ENCODE measurements at places on chromosomes 12 and 14. TPM values are rescaled to one million over a fixed set of nuclear protein-coding genes. Genes with fewer than 3 reads are reported as not detected.

GRCh38 chr12:127162902-127163301 lies 1104.1 kb upstream of the TMEM132C start:
- H3K4me1 ChIP-seq: no peaks in the 10 kb centered on the region
- DNase-seq: no peak
- no peak overlapping the region for H3K4me3 ChIP-seq
- no peaks in the 10 kb centered on the region for H3K36me3 ChIP-seq
- no peak overlapping the region for H3K27ac ChIP-seq

MAP1LC3B2 gene
- total RNA-seq: not detected

DNA sequence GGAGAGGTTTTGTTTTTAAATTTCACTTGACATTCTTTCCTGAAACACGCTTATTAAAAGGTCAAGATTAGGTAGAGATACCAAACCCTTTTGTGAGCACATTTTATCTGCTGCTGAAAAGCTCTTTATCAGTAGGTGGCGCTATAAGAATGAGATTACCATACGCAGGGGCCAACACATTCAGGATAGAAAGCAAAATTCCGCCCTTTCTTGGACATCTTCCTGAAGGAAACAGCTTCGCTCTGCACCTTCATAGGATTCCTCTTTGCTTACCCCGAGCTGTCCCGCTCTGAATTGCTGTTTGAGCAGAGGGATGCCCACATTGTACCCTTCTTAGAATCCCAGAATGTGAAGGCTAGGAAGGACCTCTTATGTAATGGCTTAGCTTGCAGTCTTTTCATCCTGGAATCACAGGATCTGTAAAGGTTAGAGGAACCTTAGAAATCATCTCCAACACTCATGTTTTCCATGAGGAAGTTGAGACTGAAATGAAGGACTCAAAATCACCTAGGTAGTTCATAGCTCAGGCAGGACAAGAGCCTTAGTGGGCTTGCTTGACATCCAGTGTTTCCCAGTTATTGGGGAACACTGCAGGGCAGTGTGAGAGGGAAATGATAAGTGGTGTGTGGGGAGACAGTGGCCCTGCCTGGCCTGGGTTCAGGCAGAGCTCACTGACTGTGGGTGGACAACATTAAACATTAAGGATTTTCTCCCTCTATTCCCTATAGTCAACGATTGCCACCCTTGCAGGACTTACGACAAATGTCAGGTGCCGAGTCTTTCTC lies 38.7 kb upstream of the CRY1 start:
- no peak overlapping the region for H3K27ac ChIP-seq
- no peak overlapping the region for H3K4me3 ChIP-seq
- DNase-seq: no peak
- no peaks in the 10 kb centered on the region for H3K36me3 ChIP-seq
- H3K27me3 ChIP-seq: no peaks in the 10 kb centered on the region
- no peaks in the 10 kb centered on the region for H3K4me1 ChIP-seq

DNA sequence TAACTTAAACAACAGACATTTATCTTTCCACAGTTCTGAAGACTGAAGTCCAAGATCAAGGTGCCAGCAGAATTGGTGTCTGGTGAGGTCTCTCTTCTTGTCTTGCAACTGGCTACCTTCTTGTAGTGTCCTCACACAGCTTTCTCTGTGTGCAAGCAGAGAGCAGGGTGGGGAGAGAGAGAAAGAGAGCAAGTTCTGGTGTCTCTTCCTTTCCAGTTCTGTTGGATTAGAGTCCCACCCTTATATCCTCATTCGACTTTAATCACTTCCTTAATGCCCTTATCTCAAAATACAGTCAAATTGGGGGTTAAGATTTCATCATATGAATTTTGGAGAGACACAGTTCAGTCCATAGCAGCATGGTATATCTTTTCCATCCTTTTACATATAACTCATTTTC lies 40.8 kb downstream of the DYRK2 start:
- H3K27me3 ChIP-seq: no peaks in the 10 kb centered on the region
- DNase-seq: no peak
- no peaks in the 10 kb centered on the region for H3K4me1 ChIP-seq
- H3K27ac ChIP-seq: no peak overlapping the region

LRP1-AS gene
- total RNA-seq: not detected

DNA sequence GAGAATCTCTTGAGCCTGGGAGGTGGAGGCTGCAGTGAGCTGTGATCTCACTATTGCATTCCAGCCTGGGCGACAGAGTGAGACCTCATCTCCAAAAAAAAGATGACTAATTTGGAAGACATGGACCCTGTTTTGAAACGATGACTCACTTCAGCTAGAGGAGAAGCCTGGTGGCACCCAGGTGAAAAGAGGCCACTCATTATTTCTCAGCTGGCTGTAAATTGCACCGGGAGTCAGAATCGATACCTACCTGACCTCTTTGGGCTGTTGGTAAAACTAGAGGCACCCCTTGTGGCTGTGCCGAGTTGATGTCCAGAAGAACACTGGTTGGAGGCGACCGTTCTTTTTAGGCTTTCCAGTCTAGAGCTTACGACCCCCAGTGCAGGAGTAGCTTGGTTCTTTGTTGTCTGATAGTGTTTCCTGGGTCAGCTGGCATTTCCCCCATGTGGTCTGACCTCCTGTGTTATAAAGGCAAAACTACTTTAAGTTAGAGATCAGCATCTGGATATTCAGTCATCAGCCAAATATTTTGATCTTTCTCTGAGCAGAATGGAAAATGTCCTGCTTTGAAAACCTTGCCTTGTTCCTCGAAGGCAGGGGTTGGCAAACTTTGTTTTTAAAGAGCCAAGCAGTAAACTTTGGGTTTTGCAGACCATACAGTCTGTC lies 93.2 kb downstream of the CHST11 start:
- DNase-seq: no peak
- no peak overlapping the region for H3K4me3 ChIP-seq
- H3K27ac ChIP-seq: no peak overlapping the region
- H3K4me1 ChIP-seq: no peaks in the 10 kb centered on the region
- H3K36me3 ChIP-seq: no peaks in the 10 kb centered on the region

DNA sequence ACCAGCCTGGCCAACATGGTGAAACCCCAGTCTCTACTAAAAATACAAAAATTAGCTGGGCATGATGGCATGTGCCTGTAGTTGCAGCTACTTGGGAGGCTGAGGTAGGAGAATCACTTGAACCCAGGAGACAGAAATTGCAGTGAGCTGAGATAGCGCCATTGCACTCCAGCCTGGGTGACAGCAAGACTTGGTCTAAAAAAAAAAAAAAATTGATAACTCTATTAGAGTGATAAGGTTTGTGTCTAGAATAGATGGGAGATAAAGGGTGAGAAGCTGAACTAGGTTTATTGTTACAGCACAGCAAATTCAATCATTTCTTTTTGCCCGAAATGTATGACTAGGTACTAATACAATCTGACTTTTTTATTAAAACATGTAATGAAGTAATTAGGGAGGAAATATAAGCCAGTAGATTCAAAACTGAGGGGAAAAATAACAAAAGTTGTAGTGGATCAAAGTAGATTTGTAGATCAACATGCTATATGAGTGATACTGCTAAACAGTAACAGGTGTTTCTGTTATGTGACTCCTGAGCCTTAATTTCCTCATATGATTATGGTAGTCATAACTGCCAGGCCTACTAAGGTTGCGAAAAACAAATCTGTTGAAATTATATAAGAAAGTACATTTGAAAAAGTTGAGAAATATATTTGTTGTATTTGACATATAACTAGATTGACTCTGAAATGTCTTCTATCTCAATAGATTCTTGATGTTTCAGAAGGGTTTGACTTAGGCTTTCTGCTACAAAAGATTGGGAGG lies 83.6 kb downstream of the WNK1 start:
- H3K4me3 ChIP-seq: no peak overlapping the region
- H3K27me3 ChIP-seq: no peaks in the 10 kb centered on the region
- H3K27ac ChIP-seq: no peak overlapping the region
- no peak for DNase-seq

DNA sequence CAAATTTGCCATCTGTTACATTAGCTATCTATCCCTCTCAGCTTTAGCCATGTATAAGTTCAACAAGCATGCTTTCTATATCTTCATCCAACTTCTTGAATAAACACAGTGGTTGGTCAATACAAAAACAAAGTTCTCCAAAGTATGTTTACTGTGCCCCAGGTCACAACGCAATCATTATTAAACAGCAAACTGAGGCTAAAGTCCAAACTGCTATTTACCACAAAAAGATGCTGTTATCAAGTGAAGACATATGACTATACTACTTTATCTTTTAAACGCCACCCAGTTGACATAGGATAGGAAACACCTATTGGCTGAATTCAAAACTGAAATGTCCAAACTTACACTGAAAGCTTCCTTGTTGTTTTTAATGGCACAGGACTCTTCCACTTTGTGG lies 11.7 kb downstream of the ZCCHC8 start:
- peak overlapping the region; percentile 8 for H3K4me3 ChIP-seq
- DNase-seq: no peak
- H3K4me1 ChIP-seq: peaks cover 35% of the 10 kb centered on the region
- no peaks in the 10 kb centered on the region for H3K27me3 ChIP-seq
